ENCODE measurements at places on chromosomes 11 and 22.

DNA sequence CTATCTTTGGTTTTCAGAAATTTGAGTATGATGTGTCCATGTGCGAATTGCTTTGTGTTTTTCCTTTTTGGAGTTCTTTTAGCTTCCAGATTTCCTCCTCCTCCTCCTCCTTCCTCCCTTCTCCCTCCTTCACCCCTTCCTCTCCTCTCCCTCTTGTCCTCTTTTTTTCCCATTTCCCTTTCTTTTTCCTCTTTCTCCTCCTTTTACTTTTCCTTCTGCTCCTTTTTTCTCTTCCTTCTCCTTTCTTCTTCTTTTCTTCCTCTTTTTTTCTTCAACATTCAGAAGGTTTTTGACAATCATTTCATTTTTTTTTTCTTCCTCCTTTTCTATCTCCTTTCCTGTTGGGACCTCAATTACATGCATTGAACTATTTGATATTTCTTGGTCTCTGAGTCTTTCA is 104.9 kb downstream of the TMEM135 start:
- no peak for DNase-seq

GRCh38 chr11:129866311-129866710 is 29.1 kb downstream of the NFRKB start:
- DNase-seq, result no peak

DNA sequence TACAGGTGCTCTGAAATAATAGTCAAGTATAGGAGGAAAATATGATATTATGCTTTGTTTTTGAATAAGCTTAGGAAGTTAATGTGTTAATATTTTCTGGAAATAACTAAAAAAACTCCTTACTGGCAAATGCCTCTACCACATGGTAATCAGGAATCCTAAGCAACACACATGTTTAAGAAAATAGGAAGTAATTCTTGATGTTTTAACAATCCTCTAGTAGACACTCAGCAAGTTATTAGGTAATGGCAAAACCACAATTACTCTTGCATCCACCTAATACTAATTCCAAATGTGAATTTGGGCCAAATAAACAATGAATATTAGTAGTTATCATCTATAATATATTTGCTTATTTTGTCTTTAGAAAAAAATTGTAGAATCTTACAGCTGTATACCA is 53.6 kb downstream of the SLC35F2 start:
- DNase-seq, result no peak

GRCh38 chr11:57496109-57496820 is 19.2 kb downstream of the SLC43A1 start:
- no peak for DNase-seq

GRCh38 chr11:33718440-33718839 is 17.8 kb downstream of the CD59 start:
- DNase-seq, result no peak

DNA sequence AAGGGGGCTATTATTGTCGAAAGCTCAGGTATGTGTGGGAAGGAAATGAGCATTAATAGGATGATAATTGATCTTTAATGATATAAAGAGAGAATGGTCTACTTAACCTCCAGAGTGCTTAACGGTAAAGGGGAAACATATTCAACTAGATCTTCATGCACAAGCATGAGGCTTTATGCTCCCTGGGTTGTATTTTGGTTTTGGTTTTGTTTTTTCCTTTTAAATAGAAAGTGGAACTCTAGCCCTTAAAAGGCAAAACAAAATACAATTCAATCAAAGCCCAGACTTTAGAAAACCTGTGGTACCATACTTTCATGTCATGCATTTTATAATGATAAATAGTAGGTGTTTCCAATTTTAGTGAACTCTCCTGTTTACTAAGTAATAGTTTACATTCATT is 622.7 kb downstream of the METTL15 start:
- DNase-seq, result no peak

DNA sequence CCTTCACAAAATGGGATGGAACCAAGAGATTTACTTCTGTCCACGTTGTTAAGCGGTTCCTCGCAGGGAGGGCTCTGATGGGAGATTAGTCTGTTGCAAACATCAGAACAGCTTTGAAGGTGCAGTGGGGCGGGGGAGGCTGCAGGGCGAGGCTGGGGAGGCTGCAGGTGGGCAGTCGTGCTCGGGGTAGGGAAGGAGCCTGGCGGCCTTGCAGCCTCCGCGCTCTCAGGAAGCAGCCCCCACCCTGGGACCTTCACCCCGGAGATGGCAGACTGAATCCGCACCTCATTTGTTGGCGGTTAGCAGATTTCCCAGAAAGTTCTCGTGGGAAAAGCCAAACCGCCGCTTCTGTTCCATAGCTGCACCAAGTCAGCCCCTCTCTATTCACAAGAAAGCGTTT is 237.3 kb downstream of the BRD1 start:
- no peak for DNase-seq

DNA sequence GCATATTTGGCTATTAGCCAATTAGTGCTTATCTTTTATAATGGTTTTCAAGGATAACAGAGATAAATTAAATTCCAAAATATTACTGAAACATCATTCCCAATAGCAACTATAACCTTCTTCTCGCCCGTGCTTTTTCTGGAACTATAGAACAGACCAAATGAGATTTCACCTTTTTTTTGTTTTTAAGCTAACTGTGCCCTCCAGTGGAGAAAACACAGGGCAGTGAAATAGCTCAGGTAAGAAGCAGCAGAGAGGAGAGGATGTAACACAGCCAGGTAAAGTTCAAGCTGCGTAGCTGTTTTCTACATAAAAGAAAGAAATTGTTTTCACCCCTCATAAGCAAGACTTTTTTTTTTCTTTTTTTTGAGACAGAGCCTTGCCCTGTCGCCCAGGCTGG is 28.2 kb downstream of the HSD17B12 start:
- DNase-seq, result no peak

DNA sequence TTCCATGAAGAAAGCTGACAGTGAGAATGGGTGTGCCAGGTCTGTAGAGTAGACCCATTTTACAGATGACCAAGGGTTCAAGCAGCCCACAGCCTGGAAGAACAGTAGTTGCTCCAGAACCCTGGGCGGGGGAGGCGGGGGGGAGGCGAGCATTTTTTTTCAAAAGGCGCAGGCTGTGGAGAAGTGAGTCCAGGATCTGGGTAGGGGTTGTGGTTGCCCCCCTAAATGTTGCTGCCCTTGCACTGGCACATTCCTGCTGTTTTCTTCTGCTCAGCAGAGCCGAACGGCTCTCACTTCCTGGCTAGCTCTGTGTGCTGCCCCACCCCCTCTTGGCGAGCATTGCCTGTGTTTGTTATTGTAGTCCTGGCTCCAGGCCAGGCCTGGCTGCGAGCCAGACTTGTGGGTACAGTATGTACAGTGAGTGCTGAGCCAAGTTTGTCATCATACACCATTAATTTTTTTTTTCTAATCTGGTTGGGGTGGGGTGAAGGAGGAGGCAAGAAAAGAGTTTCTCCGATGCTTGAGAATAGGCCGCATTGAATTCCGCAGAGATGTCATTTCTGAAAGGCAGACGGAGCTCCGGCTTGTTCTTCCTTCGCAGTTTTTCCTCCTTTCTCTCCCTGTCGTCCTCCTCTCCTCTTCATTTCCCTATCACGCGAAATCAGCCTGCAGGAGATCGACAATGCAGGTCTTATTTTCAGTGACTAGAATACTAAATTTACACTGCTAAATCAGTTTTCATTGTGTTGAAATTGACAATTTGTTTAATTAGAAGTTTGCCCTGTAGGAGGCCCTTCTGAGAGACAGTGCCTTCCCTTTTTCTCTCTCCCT is 100.5 kb downstream of the ZBTB16 start:
- peak; percentile 81 for DNase-seq

DNA sequence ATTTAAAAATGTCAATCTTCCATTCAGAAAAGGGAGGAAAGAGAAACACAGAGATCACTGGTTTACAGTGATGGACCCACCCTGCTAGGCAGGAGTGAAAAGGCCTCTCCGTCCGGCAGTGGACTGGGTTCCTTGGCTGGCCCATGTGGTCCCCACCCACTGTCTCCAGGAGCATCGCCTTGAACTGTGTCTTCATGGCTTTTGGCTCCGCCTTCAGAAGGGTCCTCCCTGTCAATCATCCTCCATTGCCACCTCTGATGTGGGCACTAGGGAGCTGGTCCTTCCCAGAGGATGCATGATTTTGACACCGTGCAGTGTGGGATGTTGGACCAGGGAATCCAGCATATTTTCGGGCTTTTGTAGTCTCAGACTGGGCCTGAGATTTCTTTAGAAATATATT is 58.2 kb upstream of the B3GAT1 start:
- DNase-seq, result no peak

DNA sequence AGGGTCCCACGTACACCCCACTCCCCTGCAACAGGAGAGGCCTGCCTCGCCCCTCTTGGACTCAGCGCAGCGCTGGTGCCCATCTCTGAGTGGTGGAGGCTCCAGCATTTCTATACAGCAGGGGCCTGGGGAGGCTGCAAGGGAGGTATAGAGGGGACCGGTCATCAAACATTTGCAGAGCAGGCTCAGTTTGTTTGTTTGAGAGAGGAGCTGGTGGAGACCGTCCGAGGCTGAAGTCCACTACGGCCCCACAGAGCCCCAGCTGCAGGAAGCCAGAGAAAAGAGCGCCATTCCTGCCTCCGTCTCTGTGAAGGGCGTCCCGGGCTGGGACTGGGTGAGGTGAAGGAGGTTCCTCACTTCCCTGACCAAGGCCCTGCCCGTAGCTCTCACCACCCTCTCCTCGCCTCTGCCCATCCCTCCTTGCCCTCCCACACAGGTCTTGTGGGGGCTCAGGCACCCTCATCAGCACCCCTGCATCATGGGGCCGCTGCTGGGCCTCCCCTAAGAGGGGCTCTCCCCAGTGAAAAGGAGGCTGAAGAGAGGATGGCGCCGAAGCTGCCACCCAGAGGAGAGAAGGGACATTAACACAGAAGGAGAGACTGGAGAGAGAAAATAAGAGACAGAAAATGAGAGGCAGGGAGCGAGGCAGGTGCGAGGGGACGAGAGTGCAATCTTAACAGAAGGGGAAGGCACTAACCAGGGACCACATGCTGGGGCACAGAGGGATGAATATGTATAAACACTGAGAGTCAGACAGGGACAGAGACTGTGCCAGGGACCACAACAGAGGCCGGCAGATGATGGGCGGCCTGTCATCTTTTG is 24.5 kb downstream of the RPUSD4 start:
- DNase-seq, result no peak

DNA sequence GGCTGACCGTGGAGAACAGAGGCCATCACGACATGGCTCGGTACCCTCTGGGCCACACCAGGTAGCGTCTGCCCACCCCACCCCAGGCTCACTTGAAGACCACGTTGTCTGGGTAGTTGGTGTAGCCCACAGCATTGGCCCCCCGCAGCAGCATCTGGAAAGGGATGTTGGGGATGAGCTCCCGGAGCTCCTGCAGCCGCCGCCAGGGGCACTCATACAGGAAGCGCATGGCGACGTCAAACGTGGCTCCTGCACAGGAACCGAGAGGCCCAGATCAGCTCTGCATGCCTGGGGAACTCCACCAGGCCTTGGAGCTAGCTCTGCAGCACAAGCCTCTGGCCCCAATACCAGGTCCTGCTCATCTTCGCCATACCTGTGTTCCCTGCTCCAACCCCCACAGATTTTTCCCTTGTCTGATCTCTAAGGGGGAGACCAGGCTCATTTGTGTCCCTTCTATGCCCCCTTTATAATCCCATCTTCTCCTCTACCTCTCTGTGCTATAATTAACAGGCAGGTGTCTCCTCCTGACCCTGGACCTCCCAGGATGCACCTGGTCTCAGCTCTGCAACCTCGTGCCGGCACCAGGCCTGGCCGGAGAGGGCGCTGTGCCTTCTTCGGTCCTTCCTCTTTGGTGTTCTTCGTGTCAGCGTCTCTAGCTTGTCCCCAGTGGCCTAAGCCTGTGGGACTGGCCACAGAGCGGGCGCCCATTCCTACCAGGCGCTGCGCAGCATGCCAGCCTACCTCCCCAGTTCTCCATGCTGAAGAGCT is 5.0 kb upstream of the LRFN4 start:
- DNase-seq, result no peak

- DNase-seq, result no peak
Measured at GRCh38 chr11:129610125-129610524, 205.5 kb upstream of the TMEM45B start.

DNA sequence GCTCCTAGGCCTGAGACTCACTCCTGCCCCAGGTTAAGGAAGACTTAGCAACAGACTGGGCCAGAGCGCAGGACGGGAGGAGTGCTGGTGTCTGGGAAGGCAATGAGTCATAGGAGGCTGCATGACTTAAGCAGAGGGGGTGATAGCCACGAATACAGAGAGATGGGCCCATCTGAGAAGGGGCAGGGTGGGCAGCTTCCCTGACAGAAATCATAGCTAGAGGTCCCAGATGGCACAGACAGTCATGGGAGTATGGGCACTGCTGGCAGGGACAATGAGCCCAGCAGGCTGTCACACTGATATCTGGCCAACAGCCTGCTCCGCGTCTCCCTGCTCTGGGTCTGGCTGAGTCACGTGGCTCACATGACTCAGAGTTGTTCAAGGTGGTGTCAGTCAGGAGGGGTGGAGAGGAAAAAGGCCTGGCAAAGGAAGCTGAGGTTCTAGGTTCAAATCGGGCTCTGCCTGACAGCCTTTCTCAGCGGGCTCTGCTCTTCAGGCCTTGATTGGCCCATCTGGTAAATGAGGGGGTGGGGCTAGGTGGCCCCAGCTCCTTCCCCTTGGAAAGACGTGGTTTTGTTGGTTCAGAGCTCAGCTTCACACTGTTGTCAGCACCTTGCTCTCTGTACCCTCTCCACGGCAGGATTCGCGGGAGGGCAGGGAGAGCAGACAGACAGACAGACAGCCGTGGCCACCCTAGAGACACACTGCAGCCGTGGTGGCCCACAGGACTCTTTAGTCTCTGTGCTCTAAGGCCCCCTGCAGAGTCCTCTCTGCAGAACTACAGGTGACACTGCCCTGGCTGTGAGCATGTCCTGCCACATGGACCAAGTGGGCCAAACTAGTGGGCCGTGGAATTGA is 47.8 kb downstream of the DBX1 start:
- DNase-seq, result no peak
